ENCODE measurements at places on chromosomes 12 and 14. TPM values are rescaled to one million over a fixed set of nuclear protein-coding genes. Genes with fewer than 3 reads are reported as not detected.

Gene PRB2
- total RNA-seq, result not detected

Gene NKX2-1
- not detected for total RNA-seq

Gene HOXC9
- 16.5 TPM for total RNA-seq

Gene APAF1
- 16.1 TPM for total RNA-seq

Gene TAS2R7
- total RNA-seq, result not detected

Gene TSPAN19
- total RNA-seq, result 0.66 TPM

Gene LETMD1
- 54.4 TPM for total RNA-seq

GRCh38 chr14:89767131-89767530 is 187.4 kb downstream of the EFCAB11 start:
- H3K4me1 ChIP-seq, result no peaks in the 10 kb centered on the region
- no peaks in the 10 kb centered on the region for H3K36me3 ChIP-seq
- no peak overlapping the region for H3K27ac ChIP-seq
- H3K4me3 ChIP-seq, result no peak overlapping the region
- no peaks in the 10 kb centered on the region for H3K27me3 ChIP-seq
- DNase-seq, result no peak

DNA sequence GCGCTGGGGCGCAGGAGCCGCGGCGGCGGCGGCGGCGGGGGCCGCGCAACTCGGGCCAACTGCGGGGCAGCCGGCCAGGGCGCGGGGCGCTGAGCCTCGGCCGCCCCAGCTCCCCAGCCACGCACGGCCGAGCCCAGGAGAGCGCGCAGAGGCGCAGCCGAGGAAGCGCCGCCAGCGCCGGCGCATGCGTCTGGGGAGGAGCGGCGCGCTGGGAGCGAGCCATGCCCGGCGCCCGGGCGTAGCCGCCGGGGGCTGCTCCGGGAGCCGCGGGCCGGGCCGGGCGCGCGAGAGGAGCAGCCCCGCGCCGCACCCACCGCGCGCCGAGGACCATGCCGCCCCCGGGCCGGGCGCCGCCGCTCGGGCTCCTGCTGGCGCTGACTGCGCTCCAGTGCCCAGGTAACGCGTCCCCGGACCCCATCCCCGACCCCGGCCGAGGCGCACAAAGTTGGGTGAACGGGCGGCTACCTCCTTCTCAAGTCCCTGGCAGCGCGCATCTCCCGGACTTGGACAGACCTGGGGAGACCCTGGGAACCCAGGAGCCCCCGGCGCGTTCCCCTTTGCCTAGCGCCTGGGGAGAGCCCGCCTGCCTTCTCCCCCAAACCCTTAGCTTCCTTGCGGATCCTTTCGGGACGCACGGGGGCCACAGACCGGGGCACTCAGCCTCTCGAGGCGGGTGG is 121.4 kb downstream of the AACS start:
- no peak overlapping the region for H3K27ac ChIP-seq
- H3K4me3 ChIP-seq, result no peak overlapping the region
- peaks cover 31% of the 10 kb centered on the region for H3K27me3 ChIP-seq
- H3K4me1 ChIP-seq, result no peaks in the 10 kb centered on the region

DNA sequence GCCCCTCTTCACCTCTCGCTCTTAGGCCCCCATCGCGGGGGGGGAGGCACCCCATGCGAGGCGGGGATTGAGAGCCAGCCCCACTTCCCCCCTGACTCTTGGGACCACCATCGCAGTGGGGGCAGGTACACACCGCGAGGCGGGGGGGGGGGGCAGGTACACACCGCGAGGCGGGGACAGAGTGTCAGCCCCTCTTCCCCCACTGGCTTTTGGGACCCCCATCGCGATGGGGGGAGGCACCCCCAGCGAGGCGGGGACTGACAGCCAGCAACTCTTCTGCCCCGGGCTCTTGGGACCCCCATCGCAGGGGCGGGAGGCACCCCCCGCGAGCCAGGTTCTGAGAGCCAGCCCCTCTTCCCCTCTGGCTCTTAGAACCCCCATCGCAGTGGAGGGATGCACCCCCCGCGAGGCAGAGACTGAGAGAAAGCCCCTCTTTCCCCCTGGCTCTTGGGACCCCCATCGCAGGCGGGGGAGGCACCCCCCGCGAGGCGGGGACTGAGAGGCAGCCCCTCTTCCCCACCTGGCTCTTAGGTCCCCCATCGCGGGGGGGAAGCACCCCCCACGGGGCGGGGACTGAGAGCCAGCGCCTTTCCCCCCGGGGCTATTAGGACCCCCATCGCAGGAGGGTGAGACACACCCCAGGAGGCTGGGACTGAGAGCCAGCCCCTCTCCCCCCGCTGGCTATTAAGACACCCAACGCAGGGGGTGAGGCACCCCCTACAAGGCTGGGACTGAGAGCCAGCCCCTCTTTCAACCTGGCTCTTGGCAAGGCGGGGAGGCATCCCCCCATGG is 196.5 kb upstream of the PZP start:
- peak; percentile 59 for DNase-seq
- no peaks in the 10 kb centered on the region for H3K27me3 ChIP-seq
- no peaks in the 10 kb centered on the region for H3K36me3 ChIP-seq
- no peak overlapping the region for H3K27ac ChIP-seq
- no peak overlapping the region for H3K4me3 ChIP-seq

DNA sequence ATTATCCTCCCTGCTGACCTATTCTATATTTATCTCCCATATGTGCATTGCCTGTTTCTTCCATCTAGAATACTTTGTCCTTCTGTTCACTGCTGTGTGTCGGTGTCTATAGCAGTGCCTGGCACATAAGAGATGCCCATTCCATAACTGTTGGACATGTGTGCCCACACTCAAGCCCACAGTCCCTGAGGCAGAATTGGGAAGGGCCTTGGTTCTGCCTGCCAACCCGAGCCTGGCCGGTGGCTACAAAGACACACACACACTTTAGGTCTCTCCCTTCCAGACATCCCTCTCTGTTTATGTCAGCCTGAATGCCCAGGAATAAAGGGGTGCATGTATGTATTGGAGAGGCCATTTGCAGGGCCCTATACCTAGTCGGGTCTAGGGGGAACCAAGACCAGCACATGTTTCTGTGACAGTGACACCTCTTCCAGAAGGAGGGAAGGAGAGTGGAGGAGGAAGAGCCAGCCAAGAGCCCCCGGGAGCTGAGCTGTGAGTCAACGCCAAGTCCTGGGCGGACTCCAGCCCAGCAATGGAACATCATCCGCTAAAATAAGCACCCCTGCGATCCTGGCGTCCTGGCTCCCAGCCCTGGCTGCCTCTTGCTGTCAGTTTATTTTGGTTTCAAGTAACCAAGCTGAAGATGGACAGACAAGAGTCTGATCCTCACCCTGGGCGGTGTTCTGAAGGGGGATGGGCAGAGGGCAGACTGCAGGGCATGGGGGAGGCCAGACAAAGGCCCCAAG is 4.3 kb upstream of the ASB2 start:
- H3K36me3 ChIP-seq, result no peaks in the 10 kb centered on the region
- H3K4me1 ChIP-seq, result no peaks in the 10 kb centered on the region
- H3K4me3 ChIP-seq, result no peak overlapping the region
- DNase-seq, result no peak
- H3K27me3 ChIP-seq, result no peaks in the 10 kb centered on the region

DNA sequence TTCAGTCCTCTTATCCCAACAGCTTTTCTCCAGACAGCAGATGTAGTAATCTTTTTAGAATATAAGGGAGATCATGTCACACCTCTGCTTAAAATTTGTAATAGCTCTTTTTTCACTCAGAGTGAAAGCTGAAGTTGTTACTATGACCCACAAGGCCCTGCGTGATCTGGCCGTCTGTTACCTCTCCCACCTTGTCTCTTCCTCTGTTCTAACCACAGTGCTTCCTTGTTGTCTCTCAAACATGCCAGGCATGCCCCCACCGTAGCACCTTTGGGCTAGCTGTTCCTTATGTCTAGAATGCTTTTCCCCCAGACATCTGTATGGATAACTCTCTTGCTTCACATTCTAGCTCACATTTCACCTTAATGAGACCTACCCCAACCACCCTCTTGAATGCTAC is 6.5 kb downstream of the NECAP1 start:
- H3K4me3 ChIP-seq, result no peak overlapping the region
- H3K27ac ChIP-seq, result no peak overlapping the region
- H3K4me1 ChIP-seq, result peaks cover 2% of the 10 kb centered on the region
- H3K36me3 ChIP-seq, result peaks cover 3% of the 10 kb centered on the region

DNA sequence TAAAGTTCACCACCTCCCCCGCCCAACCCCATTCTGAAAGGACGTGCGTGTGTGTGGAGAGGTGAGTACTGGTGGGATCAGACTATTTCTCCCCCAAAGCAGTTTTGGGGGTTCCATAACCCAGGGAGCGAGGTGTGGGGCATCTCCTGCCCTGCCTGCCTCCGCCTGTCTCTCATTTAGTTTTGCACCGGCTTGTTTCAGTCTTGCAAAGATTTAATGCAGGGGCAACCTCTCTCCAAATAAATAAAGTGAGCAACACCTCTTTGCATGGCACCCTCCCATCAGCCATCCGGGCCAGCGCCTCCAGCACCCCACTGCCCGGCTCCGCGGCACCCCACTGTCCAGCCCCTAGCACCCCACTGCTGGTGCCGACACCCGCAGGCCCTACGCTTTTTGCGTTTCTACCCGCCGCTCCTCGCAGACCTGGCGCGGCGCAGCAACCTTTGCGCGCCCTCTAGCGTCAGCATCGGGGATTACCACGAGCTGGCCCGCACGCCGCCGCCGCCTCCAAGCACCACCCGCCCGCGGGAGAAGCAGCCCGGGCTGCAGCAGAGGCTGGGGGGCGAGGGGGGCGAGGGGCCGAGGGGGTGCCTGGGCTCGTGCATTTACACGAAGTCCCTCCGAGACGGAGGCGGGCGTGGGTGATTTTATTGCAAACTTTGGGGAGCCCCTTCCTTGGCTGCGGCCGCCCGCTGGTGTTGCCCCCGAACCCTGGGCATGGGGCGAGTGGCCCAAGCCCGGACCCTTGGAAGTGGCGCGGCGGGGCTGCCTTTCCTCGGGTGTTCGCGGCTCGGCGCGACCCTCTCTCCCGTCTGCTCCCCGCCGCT is 55.8 kb upstream of the VRK1 start:
- peaks cover 32% of the 10 kb centered on the region for H3K27me3 ChIP-seq
- H3K36me3 ChIP-seq, result no peaks in the 10 kb centered on the region
- H3K4me3 ChIP-seq, result peak overlapping the region; percentile 49
- peak; percentile 74 for DNase-seq
- H3K4me1 ChIP-seq, result no peaks in the 10 kb centered on the region
- H3K27ac ChIP-seq, result no peak overlapping the region

- H3K36me3 ChIP-seq, result no peaks in the 10 kb centered on the region
- no peak overlapping the region for H3K4me3 ChIP-seq
- H3K4me1 ChIP-seq, result no peaks in the 10 kb centered on the region
- H3K27ac ChIP-seq, result no peak overlapping the region
These were observed 4.8 kb downstream of the ARHGAP9 start for GRCh38 chr12:57474862-57475261.

DNA sequence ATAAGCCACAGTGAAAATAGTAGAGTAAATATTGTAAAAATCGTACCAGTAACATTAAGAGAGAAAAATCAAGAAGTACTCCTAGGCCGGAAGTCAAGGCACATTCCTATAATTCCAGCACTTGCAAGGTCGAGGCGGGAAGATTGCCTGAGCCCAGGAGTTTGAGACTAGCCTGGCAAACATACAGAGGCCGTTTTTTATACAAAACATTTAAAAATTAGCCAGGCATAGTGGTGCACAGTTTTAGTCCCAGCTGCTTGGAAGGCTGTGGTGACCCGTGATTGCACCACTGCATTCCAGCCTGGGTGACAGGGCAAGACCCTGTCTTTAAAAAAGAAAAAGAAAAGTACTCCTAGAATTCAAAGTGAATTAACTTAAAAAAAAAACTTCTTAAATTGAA is 341.8 kb downstream of the C12orf50 start:
- no peaks in the 10 kb centered on the region for H3K36me3 ChIP-seq
- no peaks in the 10 kb centered on the region for H3K4me1 ChIP-seq
- no peak overlapping the region for H3K4me3 ChIP-seq

DNA sequence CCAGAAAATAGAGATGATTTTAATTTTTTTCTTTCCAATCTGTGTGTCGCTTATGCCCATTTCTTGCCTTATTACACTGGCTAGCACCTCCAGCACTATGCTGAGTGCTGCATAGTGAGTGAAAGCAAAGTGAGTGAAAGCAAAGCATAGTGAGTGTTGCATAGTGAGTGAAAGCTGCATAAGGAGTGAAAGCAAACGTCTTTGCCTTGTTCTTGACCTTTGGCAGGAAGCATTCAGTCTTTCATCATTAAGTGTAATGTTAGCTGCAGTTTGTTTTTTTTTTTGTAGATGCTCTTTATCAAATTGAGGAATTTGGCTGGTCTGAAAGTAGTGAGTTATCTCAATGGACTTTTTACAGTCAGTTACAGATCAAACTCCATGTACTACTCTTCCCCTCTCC is 6.9 kb upstream of the CORO1C start:
- no peaks in the 10 kb centered on the region for H3K27me3 ChIP-seq
- no peak overlapping the region for H3K27ac ChIP-seq
- no peak overlapping the region for H3K4me3 ChIP-seq
- no peak for DNase-seq
- peaks cover 6% of the 10 kb centered on the region for H3K4me1 ChIP-seq

- no peaks in the 10 kb centered on the region for H3K36me3 ChIP-seq
- H3K27me3 ChIP-seq, result no peaks in the 10 kb centered on the region
- no peaks in the 10 kb centered on the region for H3K4me1 ChIP-seq
These were observed 40.3 kb downstream of the CEP128 start for GRCh38 chr14:80901260-80901659.

- no peaks in the 10 kb centered on the region for H3K27me3 ChIP-seq
- H3K4me3 ChIP-seq, result no peak overlapping the region
- no peak for DNase-seq
- no peaks in the 10 kb centered on the region for H3K36me3 ChIP-seq
These were observed 22.9 kb downstream of the RTN1 start for GRCh38 chr14:59847711-59848110.

DNA sequence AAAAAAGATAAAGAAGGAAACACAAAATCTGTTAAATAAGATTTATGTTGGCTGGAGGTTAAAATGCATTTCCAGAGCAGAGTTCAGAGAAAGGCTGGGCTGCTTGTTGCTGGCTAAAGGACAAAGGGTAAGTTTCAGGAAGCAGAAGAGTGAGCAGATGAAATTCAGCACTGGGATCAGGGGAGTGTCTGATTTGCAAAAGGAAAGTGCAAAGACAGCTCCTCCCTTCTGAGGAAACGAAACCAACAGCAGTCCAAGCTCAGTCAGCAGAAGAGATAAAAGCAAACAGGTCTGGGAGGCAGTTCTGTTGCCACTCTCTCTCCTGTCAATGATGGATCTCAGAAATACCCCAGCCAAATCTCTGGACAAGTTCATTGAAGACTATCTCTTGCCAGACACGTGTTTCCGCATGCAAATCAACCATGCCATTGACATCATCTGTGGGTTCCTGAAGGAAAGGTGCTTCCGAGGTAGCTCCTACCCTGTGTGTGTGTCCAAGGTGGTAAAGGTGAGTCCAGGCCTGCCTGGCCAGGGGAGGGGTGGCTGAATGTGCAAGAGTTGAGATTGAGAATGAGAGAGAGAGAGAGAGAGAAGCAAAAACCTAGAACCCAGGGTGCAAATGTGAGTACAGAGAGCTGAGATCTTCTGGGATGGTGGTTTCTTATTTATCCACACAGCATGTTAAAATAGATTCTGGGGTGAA is at the start of gene OAS1:
OAS1 (plus strand) TSS at position 251 of the 703 bp plus-strand sequence; CDS start at position 329, 78 bp downstream.
- peaks cover 3% of the 10 kb centered on the region for H3K36me3 ChIP-seq
- DNase-seq, result no peak
- H3K4me1 ChIP-seq, result no peaks in the 10 kb centered on the region
- peak within 1 kb of the TSS; percentile 80 for H3K4me3 ChIP-seq
